ENCODE measurements at places on chromosomes 13 and 19.

DNA sequence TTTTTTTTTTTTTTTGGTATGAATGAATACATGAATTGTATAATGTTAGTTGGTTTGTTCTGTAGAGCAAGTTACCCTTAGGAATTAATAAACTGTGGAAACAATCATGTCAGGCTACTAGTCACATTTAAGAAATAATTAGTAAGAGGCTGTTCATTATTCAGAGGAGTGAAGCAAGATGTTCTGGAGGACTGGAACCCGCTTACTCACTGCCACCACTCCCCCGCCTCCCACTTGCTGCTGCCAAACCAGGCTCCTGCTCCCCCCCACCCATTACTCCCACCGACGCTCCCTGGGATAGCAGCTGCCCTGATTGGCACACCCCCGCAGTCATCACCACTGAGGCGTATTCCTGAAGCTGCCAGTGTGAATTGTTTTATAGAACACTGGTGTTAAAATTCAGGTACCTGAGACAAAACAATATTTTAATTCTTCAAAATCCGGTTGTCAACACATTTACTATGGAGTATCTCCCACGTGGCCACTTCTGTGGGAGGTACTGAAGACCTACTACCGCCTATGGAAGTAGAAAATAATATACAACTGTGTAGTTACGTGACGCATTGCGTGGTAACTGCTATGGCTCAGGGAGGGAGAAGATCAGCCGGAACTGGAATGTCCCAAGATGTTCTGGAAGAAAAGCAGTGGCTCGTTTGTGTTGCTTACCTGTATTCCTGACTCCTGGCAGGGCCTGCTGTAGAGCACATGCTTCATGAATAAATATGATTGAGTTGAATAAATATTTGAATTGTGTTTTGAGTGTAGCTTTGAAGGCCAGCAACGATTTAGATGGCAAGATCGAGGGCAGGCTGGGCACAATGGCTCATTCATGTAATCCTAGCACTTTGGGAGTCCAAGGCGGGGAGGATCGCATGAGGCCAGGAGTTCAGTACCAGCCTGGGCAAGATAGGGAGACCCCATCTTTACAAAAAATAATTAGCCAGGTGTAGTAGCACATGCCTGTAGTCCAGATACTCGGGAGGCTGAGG lies 1.7 kb downstream of the DPY19L3 start:
- no peak for DNase-seq

DNA sequence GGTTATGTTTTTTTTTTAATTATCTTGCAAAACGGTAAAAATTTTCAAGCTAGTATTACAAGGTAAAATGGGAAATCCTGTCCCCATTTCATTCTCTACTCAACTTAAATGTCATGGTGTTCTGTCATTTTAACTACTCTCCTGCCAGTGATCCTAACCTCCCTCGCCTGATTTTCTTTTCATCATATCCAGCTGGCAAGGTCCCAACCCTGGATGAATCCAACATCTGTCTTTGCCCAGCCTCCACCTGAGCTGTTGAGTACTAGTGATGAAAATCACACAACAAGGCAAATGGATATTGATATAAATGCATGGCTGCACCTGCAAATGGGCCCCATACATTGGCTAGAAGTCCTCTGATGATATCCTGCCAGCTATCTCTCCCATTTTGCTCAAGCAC lies 6.9 kb upstream of the CDK8 start:
- no peak for DNase-seq

DNA sequence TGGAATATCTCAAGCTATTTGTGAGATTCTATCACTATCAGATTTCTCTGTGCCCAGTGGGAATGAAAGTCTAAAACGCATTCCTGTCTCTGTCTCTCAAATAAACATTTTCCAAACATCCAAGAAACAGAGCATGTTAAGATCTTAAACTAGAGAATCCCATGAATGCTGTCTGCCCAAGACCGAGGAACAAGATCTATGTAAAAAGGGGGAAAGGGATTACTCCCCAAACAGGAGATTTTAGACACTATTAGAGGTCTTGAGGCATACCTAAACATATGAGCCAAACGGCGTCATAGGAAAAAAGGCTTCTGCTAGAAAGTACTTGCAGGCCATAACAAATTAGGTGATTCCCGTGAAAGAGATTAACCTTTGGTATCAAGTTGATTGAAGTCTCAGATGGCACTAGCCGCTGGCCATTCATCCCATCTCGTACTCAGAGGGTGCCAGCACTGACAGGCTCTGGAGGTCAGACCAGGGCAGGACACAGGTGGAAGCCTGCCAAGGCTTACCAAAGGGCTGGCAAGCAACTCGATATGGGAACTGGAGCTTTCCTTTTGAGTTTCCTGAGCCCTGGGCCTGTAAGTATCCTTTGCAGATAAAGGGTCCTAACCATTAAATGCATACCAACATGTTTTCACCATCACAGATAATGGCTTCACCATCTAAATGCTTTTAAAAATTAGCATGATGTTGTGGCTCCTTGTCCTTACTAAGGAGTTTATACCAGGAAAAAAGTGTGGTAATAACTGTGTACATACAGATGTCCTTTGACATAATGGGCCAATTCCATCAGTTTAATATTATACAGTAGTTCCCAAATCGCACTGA lies 225.2 kb downstream of the FOXO1 start:
- no peak for DNase-seq

DNA sequence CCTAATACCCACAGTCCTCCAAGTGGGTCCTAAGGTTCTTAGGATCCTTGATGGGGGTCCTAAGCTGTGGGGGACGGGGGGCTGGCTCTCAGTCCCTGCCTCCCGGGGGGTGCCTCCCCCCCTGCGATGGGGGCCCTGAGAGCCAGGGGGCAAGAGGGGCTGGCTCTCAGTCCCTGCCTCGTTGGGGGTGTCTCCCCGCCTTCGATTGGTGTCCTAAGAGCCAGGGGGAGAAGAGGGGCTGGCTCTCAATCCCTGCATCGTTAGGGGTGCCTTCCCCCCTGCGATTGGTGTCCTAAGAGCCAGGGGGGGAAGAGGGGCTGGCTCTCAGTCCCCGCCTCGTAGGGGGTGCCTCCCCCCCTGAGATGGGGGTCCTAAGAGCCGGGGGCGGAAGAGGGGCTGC lies 37.0 kb downstream of the SLC25A30 start:
- no peak for DNase-seq

Data from activated naive CD8-positive, alpha-beta T cell treated with anti-CD3 and anti-CD28 coated beads, Interleukin-2, amount 50 U/mL, for 16 hours (primary cell).